ENCODE measurements at places on chromosomes 11 and 22. TPM values are rescaled to one million over a fixed set of nuclear protein-coding genes. Genes with fewer than 3 reads are reported as not detected.

XKR3 gene
- polyA plus RNA-seq, result not detected

SLC25A45 gene
- 9.0 TPM for polyA plus RNA-seq

CHRM1 gene
- 0.38 TPM for polyA plus RNA-seq

SOX6 gene
- 0.98 TPM for polyA plus RNA-seq

OR4A16 gene
- not detected for polyA plus RNA-seq

- peak; percentile 81 for DNase-seq
Observed at GRCh38 chr11:73288873-73289707, 17.0 kb downstream of the P2RY6 start.

- DNase-seq, result no peak
Observed at GRCh38 chr22:26837784-26838470, 180.5 kb downstream of the MIAT start.

DNA sequence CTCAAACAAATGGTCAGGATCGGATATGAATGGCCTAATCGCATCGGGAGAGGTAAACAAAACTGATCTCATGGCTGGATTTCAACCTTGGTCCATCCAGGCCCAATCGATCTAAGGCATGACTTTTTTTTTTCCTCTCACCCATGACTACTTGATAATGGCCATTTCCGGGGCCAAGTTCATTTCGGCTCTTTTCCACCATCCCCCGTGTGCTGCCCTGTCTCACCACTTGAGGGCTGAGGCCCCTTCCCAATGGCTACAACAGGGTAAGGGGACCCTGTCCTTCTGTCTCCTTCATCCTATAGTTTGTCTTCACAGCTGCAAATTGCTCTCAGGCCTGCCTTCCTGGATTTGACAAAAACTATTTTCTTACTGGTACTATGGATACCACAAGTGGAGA is 26.7 kb downstream of the GRAP2 start:
- DNase-seq, result no peak

GRCh38 chr11:20156280-20156875 is 3.9 kb downstream of the DBX1 start:
- no peak for DNase-seq

DNA sequence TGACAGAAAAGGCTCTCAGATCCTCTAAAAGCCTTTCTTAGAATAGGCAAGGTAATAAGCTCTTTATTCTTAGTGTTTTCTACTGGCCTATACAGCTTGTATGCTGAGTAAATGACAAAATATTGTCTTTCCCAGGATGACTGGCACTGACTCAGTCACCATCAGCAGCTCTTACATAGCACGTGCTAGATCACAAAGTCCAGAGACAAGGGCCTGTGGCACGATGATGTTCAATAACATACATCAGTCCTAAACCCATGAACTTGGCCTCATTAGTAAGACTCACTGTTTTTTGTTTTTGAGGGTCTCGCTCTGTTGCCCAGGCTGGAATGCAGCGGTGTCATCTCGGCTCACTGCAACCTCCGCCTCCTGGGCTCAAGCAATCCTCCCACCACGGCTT is 42.7 kb downstream of the CELF1 start:
- no peak for DNase-seq

GRCh38 chr11:64060263-64060860 is 24.6 kb downstream of the FLRT1 start:
- DNase-seq, result no peak

DNA sequence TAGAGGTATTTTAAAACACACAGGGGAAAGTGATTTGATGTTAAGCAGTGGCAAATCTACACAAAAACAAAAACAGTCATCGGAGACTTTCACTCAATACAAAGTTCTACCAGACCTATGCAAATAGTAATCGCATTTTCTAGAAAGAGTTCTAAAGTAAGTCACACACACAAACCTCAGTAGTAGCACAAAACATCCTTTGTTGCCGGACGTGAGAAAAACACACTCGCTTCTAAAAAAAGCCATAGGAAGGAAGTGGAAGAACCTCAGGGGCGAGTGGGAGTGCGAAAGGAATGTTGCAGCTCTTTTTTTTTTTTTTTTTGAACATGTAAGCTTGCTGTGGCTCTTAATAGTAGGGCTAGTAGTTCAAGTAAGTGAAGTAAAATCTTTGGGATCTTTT is 88.9 kb downstream of the MAML2 start:
- DNase-seq, result peak; percentile 60

DNA sequence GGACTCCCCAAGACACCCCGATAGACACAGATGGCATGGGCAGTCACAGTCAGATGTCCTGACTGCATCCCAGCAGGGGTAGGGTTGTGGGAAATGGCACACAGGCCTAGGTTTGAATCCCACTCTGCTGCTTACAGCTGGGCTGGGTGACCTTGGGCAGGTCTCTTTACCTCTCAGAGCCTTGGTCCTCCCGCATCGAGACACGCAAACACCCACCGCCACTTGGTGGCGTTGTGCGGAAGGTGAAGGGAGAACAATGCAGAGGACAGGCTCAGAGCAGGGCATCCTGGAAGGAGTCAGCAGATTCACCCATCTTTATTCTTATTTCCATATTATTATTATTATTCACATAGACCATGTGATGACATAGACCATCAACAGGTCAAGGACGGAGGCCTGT is 140.5 kb downstream of the MIAT start:
- no peak for DNase-seq

DNA sequence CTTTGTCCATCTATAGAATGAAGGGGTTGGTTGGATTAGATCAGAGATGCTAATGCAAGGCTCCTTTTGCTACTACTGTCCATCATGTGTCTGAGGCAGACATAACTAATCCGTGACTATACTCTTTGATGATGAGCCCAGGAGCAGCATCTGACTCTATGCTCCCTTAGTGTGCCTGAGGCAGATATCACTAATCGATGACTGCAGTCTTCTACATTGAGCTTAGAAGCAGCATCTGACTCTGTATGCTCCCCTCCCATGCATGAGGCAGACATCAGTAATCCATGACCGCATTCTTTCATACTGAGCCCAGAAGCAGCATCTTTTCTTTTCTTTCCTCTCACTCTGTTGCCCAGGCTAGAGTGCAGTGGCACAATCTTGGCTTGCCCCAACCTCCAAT is 4.2 kb downstream of the TCN2 start:
- no peak for DNase-seq

- no peak for DNase-seq
Observed at GRCh38 chr11:128931668-128932067, 11.0 kb downstream of the TP53AIP1 start.

DNA sequence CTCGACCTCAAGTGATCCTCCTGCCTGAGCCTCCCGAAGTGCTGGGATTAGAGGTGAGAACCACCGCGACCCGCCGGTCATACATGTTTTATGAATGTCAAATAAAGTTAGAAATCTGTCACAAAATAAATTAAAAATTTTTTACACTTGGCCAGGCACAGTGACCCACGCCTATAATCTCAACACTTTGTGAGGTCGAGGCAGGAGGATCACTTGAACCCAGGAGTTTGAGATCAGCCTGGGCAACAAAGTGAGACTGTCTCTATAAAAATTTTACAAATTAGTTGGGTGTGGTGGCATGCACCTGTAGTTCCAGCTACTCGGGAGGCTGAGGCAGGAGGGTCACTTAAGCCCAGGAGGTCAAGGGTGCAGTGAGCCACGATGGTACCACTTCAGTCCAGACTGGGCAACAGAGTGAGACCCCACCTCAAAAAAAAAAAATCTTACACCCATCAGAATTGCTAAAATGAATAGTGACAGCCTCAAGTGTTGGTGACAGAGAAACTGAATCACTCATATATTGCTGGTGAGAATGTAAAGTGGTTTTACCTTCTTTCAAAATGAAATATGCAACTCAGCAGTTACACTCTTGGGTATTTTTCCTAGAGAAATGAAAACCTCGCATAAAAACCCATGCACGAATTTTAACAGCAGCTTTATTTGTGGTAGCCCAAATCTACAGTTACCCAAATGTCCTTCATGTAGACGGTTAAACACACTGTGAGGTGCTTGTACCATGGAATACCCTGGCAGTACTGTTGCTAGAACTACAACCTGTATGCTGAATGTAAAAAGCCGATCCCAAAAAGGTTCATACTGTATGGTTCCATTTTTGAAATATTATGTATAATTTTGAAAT is 55.4 kb downstream of the MED15 start:
- no peak for DNase-seq
